ENCODE measurements at places on chromosomes 7 and 10.

DNA sequence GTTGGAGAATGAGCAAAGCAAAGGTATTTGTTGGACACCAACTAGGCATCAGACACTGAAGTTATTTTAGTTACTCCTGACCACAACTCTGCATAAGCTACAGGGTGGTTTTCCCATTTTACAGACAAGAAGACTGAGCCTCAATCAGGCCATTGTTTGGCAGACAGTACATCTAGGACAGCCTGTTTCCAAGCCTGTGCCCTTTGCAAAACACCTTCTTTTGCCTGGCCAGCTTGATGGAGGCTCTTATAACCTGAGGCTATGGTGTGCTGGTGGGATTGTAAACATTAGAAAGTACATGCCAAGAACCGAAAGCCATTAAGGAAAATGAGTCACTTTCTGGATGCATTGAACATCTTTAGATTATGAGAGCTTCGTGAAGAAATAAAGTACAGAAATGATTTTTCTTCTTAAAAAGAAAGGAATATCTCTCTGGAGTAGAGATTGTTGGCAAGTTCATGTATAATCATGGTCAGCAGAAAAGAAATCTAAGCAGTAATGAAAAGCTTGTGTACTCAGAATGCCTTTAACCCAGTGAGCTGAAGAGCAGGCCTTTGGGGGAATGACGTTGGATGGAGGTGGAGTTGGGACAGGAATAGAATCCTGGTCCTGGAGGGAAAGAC, 140.6 kb downstream of the KIAA1217 start:
- DNase-seq, result no peak

- DNase-seq, result no peak
Observed at GRCh38 chr7:88344956-88345832, 38.5 kb upstream of the STEAP4 start.

DNA sequence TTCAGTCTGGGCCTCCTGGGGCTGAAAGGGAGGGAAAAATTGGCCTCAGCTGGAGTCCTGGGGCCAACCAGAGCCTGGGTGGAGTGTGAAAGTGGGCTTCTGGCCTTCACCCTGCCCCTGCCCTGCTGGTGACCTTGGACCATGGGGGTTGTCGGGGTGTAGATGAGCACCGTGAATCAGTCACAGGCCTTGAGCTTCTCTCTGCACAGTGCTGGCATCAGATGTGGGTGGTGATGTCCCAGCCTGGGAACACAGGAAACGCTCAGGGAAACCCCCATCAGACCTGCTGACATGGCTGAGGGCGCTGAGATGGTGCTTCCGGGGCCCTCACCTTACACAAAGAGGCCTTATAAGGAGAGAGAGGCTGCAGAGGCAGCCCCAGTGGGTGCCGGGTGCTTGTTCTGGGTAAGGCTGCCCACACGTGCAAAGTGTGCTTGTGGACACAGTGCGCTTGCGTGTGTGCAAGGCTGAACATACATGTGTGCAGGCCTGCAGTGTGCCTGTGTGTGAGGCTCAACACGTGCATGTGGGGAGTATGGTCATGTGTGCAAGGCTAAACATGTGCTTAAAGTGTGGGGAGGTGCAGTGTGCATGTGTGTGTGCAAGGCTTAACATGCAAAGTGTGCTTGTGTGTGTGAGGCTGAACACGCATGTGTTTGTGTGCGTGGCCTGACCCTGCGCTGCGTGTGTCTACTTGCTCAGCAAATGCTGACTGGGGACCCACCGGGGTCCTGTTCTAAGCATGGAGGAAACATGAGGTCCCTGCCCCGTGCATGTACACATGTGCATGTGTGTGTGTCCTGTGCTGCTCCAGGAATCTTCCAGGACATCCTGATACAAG, 6.5 kb downstream of the ARPC1B start:
- DNase-seq, result peak; percentile 77

DNA sequence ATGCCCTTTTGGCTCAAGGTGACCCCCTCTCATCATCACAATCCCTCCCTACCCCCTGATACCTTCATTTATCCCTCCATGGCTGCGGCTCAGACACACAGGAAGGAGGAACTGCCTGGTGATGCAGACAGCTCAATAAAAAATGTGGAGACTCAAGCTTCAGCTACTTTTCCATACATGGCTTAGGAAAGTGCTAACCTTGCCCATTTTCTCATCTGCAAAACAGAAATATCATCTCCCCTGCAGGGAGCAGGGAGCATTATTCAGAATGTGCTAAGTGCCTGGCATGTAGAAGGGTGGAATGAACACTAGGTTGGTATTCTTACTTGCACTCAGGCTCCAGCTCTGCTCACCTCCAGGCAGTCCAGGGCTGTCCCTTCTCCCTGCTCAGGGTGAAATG, 23.8 kb downstream of the CXCL12 start:
- no peak for DNase-seq

GRCh38 chr7:84971360-84971759, 215.5 kb downstream of the SEMA3D start:
- DNase-seq, result no peak

- no peak for DNase-seq
Observed at GRCh38 chr10:105243825-105244224, 602.7 kb downstream of the SORCS3 start.

DNA sequence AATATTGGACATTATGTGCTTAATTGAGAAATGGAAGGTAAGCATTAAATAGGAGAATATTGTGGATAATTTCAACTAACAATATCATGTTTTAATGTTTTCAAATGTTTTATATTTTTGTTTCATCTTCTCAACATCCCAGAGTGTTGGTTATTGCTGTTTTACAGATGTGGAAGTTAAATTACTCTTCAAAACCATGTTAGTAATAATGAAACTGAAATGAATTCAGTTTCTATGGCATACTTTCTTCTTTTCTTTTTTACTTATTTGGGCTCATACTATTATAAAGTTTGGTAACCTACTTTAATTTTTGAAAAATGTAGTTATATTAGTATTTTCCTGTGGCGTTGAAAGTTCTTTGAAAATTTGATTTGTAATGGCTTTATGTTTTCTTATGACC, 4.2 kb downstream of the GLRX3 start:
- no peak for DNase-seq

GRCh38 chr7:3453398-3453797, 152.3 kb downstream of the SDK1 start:
- DNase-seq, result no peak

DNA sequence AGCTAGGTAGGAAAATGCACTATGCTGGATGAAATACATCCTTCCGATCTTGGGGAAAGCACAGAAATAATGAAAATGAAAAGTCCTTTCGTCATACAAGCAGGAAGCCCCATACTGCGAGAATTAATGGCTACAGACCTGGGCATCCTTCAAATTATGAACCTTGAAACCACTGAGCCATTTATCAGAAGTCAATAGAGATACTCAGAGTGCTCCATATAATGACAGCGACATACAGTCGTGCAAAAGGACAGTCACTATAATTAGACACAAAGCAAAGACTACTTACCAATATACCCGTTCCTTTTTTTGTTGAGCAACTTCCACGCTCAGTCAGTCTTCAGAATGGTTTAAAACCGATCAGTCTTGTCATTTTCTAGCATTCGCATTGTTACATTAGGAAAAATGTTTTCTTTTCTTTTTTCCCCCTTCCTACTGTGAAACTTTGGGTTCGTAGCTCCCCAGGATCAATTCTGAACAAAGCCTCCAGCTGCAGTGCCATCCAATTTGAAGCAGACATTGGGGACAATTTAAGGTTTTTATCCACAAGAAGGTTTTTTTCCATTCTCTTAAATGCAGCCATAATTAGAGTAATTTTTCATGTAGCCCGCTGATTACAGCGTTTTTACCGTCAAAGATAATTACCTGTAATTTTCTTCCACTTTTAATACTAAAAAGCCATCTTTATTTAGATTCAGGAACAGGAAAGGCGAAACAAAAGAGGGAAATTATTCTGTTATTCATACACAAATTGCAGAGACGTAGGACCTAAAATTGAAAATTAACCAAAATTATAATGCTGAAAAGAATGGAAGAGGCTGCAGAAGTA, 6.4 kb downstream of the DLX6 start:
- DNase-seq, result no peak

DNA sequence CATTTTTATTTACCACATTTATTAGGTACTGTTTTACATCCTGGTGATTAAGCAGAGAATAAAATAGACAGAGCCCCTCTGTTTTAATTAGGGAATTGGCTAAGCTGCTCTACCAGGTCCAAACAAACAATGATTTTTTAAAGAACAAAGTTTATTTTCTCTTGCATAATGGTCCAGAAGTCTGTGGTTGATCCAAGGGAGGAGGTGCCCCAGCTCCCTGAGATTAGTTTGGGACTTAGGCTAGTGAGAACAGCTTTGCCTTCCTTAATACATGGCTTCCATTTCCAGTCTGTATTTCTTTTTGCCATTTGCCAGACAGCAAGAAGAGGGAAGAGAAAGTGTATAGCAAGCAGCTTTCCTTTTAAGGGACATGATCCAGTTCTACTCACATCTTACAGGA, 2.9 kb upstream of the MIOS start:
- no peak for DNase-seq

GRCh38 chr10:14667781-14668180, 106.9 kb downstream of the FAM107B start:
- no peak for DNase-seq

DNA sequence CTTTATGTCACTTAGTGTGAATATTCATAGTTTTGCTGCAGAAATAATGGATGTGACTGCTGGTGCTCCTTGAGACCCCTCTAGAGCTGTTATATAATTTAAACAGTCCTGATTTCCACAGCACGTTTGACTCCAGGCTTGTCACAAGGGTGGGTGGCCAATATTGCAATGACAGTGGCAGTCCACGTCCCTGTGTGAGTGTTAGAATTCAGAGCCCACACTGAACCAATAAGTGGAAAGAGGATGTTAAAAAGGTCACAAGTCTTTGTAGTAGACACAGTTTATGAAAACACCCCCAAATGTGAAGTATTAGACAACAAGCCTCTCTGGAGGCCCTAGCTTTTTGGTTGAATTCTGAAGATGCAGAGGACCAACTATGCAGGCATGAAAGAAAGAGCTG, 2.0 kb downstream of the PPP1R17 start:
- DNase-seq, result no peak

DNA sequence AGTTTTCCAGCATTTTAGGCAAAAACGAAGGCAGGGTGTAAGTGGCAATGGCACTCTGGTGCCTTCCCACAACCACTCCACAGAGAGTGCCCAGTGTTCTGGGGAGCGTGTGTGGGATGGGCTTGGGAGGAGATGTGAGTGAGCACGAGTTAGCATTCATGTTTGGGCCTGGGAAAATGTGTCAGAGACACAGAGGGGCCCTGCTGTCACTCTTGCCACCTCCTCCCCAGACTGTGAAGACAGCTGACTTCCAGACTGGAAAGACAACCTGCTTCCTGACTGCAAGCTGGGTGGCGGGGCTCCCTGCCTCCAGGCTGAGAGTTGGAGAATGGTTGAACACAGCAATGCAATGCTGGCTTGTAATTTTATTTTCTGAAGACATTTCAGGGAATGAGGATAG, 454.5 kb upstream of the ZMIZ1 start:
- no peak for DNase-seq

- no peak for DNase-seq
Observed at GRCh38 chr7:23000597-23001360, 13.2 kb downstream of the HYCC1 start.

DNA sequence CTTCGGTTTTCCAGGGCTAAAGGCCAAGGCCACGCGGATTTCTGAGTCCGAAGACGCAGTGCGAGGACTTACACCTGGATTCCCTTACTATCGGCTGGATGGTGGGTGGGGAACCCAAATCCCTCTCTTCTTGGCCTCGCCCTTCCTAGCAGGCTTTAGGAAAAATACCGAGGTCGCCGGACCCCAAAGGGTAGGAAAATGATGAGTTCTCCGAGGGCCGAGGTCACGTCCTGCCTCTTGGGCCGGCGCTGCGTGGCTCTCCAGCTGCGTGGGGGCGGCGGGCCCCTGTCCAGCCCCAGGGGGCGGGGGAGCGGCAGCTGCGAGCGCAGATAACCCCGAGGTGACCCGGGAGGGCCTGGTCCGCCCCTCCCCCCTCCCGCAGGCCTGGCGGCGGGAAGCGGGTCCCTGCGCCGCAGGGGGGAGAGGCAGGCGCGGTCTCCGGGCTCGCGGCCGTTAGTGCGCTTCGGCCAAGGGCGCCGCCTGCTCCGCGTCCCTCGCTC, 805 bp upstream of the HMX3 start:
- no peak for DNase-seq

DNA sequence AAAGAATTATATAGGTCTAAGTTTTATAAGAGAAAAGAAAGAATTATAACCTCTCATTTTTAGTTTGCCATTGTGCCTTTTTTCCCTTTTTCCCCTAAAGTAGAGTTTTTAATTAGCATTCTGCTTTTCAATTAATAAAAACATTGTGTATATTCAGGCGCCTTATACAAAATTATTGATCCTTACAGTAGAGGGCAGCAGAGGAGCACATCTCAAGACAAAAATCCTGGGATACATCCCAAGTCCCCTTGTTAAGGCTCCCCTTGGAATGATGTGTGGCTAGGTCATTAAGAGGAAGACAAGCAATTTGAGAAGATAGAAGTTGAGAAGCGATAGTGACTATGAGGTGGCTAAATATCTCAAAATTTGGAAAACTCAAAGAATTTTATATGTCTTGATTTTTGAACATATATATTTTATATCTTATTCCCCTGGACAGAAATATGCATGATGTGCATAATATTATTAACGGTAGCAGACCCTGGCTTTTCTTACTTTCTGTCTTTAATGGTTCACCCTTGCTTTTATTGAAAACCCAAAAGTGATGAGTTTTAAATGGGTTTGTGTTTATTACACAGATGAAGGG, 19.1 kb upstream of the TPK1 start:
- no peak for DNase-seq

- DNase-seq, result no peak
Observed at GRCh38 chr7:47332681-47333553, 249.0 kb downstream of the TNS3 start.

DNA sequence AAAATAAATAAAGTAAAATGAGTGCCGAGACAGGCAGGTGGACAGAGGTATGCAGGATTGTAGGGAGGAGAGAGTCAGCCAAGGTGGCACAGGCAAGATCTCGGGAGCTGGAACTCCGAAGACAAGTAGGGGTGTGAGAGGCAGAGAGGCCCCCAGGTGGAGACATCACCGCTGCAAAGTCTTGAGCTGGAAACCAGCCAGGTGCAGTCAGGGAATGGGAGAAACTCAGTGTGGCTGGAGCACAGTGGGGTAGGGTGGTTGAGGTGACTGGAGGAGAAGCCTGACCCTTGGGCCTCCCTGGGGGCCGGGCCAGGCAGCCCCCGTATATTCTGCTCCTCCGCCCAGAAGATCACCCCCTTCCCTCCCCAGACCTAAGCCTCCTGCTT, 4.2 kb downstream of the EPHB4 start:
- DNase-seq, result no peak

DNA sequence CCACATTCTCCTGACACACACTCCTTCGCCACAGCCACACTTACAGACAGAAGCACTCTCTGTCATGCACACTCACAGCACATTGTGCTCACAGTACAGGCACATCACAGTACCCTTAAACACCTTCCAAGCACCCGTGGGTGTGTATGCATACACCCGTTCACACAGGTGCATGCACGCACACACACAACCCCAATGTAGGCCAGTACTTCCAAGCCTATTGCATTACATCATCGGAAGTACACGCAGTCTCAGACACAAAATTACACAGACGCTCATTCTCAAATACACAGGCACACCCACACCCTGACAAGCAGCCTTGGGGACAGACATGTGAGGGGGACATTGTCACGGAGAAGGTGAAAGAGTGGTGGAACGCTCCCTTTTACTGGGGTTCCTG, 11.1 kb downstream of the KAZALD1 start:
- DNase-seq, result no peak

GRCh38 chr7:42135728-42136127, 101.3 kb downstream of the GLI3 start:
- no peak for DNase-seq
